ENCODE measurements at places on chromosomes 5 and 9. TPM values are rescaled to one million over a fixed set of nuclear protein-coding genes. Genes with fewer than 3 reads are reported as not detected.

GRCh38 chr5:72182686-72183085 lies 75.4 kb downstream of the MAP1B start:
- DNase-seq = no peak

GRCh38 chr9:77865385-77866047 lies 166.1 kb downstream of the GNAQ start:
- DNase-seq = no peak

DNA sequence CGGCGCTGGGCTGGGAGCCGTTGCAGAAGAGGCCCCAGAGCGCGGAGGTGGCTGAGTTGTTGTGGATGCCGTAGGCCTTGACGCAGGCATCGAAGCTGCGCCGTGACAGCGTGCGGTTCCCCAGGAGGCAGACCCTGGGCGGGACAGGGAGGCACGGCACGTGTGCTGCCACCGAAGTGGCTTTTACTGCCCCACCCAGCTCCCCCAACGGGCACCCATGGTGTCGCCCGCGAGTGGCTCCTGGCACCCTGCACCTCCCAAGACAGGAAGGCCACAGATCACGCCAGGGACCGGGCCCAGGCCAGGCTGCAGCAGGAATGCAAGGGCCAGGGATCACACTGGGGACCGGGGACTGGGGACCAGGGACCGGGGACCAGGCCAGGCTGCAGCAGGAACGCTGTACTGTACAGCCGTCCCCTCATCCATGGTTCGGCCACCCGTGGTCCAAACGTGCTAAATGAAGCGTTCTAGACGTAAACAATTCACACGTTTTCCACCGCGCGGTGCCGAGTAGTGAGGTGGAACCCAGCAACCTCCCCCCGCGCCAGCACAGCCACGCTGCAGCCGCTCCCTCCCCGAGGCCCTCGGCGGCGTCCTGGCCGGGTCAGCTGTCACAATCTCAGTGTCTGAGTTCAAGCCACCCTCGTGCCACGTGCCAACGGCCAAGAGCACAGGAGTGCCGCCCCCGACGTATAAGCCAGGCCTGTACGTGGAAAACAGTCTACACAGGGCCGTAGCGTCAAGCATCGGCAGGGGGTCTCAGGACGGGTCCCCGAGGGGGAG lies 27.8 kb downstream of the SLC12A7 start:
- no peak for DNase-seq

DNA sequence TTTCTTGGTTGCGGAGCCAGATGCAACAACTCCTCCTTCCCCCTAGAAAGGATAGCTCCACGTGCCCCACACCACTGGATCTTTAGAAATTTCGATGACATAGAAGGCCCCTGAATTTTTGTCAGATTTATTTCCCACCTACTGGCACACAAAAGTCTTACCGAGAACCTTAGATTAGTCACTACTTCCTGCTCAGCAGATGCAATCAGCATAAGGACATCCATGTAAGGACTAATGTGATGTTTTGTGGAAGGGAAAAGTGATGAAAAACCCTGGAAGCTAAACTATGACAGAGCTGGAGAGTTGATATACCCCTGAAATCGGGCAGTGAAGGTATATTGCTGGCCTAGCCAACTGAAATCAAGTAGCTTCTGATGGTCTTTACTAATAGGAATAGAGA lies 125.5 kb upstream of the NFIL3 start:
- no peak for DNase-seq

GRCh38 chr5:108382784-108383330 lies 959 bp upstream of the FBXL17 start:
- DNase-seq = no peak

GRCh38 chr5:94649874-94650273 lies 31.4 kb downstream of the SLF1 start:
- no peak for DNase-seq

DNA sequence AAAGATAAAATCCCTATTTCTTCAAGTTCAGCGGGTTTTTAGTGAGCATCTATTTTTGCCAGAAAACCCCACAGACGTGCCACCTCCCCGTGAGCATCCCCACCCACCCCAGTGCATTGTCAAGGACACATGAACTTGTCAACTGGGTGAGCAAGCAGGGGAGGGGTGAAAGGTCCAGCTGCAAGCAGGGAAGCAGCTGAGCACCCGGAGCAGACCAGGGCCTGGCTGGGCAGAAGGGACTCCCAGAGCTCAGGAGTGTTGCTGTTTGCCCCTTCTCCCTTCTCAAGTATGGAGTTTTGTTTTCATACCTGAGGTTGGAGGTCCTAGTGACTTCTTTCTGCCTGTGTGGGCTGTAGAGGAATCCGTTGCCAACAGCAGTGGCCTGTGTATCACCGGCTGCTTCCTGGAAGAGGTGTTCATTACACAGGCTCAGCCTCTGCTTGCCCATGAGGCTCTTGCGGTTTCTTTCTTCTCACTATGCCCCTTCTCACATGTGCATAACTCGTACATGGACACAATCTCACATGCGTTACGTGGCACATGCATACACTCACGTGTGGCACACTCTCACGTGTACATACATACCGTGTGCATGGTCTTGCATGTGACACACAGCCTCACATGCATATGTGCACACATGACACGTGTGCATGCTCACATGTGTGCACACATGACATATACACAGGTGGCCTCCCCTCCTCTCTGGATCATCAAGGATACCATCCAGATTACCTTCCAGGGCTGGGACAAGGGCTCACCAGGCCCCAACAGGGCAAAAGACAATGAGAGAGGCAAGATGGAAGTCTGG lies 126.7 kb downstream of the MVB12B start:
- DNase-seq = no peak

- no peak for DNase-seq
Observed at GRCh38 chr9:130537346-130538050, 41.9 kb upstream of the FUBP3 start.

Gene RORB
- polyA plus RNA-seq = 0.10 TPM

Gene PDE6A
- polyA plus RNA-seq = 0.06 TPM
